ENCODE measurements at places on chromosomes 3 and 15.

DNA sequence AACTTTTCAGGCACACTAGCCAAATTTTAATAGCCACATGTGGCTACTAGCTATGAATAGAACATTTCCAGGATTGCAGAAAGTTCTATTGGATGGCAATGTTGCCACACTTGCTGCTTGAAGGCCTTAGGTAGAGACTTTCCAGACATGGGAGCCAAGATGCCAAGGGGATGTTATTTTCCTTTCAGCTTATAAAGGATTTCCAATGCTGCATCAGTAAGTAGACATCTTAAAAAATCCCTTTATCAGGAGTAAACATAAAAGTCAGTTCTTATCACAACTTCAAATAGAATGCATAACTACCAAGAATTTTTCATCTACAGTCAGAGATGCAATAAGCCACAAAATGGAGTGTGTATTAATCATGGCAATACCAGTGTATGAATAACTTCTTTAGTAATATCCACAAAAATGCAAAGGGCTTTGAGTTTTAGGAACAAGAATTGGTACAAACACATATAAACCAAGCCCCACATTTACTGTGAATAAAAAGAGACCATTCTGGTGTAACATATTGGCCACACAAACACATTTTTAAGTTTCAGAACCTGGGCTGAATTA lies 457.1 kb upstream of the ADAMTS9 start:
- DNase-seq = no peak

GRCh38 chr3:64104691-64105111 lies 81.4 kb upstream of the PSMD6 start:
- no peak for DNase-seq

DNA sequence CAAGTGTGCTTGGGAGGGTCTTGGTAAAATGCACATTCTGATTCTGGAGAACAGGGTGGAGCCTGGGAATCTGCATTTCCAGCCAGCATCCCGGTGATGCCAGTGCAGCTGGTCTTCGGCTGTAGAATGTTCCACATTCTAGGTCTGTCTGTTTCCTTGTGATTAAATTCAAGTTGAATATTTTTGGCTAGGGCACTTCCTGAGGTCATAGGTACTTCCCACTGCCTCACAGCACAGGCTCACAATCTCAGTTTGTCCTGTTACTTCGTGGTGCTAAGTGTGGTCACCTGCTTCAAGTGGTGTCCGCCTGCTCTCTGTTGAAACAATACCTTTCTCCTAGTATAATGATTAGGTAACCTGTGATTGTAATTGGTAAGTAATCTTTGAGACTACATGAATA lies 40.1 kb downstream of the FLNB start:
- peak; percentile 61 for DNase-seq

GRCh38 chr3:65526656-65527055 lies 512.1 kb downstream of the MAGI1 start:
- no peak for DNase-seq

GRCh38 chr3:196044513-196044912 lies 37.4 kb downstream of the TFRC start:
- no peak for DNase-seq

DNA sequence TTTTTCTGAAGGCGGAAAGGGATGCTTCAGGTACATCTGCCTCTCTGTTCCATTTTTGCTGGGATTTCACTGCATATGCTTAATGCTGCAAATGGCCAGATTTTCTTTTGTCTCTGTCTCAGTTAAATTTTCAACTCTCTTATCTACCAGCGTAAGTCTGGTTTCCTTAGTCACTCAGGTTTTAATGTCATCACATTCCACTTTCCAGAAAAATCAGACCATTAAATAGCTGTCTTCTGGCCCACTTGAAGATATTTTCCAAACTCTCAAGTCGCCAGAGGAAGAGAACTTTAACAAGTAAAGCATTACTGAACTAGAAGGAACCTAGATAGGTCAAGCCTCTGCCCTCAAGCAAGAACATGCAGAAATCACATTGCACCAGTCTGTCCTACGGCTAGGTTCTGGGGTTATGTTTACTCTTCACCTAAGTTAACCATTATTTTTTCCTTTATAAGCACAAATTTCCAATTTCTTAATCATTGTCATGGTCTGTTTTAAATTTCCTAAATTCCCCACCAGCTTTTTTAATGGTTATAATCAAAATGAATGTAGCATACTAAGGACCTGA lies 26.5 kb downstream of the AVEN start:
- no peak for DNase-seq

- no peak for DNase-seq
Observed at GRCh38 chr15:68275165-68275746, 2.3 kb upstream of the FEM1B start.

DNA sequence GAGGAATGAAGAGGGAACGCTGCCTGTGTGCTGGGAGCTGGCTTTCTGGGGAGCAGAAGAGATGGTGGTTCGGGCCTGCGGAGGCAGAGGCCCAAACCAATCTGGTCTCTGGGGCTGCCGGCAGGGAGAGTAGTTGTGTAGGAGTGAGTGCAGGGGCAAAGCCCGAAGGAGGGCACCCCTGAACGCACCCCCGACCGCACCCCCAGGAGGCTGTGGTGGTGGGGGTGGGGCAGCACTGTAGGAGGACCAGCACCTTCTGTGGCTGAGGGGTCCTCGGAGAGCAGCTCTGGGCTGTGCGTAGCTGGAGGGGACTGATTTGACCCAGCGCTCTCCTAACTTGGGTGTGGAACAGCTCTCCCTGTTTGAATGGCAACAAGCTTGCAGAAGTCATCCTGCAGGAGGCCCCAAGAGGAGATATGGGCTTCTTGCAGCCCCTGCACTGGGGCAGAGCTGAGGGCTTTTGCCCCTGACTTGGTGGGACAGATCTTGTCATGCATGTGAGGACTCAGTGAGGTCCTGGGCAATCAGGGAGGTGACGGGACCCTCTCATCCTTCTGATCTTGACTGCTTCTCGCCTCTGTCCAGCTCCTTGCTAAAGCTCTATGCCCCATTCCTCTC lies 26.1 kb downstream of the C15orf39 start:
- no peak for DNase-seq

- no peak for DNase-seq
Observed at GRCh38 chr3:32336113-32336498, 55.5 kb upstream of the CMTM7 start.

Data from A172 (cell line).